ENCODE measurements at places on chromosomes 2 and 18.

GRCh38 chr18:9029131-9029530, 73.4 kb upstream of the NDUFV2 start:
- DNase-seq: no peak

DNA sequence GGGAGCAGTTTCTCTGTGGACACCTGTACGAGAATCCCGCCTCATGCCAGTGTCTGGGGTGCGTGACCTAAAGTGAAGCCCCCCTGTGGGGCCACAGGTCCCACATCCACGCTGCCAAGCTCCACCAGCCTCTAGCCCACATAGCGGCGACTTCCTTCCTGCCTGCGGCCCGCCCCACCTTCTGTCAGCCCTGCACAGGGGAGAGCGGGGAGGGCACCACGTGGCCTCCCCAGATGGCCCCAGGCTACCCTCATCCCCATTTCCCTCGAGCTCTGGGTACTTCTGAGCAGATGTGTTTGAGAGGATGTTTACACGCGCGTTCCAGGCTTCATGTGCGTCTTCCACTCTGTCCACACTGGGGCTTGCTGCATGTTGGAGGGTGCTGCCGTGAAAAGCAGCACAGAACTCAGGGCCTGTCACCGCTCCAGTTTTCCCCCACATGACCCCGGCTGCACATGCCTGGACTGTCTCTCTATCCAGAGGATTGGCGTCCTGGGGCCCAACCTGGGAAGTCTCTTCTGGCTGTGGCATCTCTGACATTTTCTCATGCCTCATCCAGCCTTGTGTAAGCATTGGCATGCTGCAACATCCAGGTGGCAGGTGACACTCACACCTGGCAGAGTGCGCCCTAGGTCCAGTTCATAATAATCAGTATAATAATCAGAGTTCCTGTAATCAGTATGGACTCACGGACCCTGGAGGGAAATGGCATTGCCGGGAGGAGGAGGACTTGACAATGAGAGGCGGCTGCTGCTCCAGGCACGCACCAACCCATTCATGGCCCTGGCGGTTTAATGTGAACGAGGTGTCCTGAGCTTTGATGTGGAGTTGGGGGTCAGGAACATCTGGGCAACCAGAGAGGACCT, 146.3 kb upstream of the TWIST2 start:
- DNase-seq: no peak

GRCh38 chr2:153478289-153479261, at the start of gene RPRM:
RPRM (minus strand) TSS chr2:153478762; CDS start chr2:153478565, 197 bp downstream.
- no peak for DNase-seq

DNA sequence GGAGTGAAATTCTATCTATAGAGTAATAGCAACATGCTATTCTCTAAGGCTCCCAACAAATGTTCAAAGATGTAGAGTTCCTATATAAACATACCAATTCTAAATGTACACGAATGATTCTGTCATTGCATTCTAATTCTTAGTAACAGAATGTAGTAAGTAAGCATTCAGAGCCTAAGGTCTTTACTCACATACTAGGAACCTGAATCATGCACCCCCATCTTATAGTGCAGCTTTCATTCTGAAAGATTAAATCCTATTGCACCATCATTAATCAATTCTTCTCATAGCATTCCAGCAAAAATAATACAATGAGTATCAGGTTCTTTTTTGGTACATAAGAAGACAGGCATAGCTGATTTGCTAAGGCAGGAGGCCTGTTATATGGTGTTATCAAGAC, 230.0 kb downstream of the NCKAP5 start:
- DNase-seq: no peak

DNA sequence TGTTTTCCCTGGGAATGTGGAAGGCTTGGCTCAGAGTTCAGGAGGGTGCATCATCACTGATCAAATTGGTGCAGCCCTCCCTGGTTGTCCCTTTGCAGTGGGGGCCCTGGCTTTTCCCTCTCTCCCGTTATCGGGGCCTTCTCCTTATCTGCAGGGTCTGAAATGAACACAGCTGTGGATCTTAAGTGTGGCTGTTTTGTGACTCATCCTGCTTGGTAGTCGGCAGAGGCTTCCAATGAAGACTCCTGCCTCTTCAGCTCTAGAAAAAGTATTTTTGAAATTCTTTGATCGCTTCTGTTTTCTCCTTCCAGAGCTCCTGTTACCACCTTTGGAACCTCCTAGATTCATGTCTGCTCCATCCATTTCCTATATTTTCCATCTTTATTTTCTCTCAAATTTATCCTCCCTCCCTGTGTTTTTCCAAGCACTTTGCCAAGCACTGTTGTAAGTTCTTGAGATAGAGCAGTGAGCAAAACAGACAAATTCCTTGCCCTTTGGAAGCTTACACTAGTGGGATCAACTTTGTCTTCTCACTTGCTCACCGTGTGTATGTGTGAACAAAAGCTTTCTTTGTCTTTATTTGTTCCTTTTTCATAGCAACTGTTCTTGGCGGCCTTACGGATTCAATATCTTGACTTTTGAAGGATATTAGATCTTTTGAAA, 45.7 kb downstream of the RALB start:
- DNase-seq: no peak

DNA sequence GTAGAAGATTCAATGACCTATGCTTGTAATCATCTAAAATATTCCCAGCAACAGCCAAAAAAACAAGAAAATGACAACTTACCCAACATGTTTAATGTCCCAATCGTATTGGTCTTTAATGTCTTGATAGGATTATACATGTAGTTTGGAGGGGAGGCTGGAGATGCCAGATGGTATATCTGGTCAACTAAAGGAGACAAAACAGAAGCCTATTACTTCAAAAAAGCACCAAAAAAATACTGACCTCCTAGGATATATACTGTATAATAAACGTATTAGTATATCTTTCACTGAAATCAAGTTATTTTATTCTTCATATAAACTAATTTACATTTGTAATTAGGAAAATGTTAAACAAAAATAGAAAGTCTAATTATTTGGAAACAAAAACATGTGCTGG, 64.5 kb downstream of the UXS1 start:
- no peak for DNase-seq

DNA sequence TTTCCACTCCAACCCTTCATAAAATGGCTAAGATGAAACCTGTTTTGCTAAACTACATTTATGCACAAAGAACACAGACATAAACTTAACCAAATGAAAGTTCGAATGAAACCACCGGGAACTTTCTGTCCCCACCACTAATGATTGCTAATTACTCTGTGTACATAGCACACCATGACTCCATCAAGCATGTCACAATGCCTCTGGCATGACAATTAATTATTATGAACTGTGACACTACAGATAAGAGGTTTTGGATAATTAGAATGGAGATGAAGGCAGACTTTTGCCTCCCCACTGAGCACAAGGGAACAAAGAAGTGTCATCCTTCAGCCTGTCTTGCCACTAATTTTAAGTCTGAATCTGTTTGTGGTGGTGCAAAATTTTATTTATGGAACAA, 1.5 kb downstream of the DAPL1 start:
- no peak for DNase-seq

GRCh38 chr2:7026742-7027141, 109.5 kb downstream of the RNF144A start:
- DNase-seq: no peak

DNA sequence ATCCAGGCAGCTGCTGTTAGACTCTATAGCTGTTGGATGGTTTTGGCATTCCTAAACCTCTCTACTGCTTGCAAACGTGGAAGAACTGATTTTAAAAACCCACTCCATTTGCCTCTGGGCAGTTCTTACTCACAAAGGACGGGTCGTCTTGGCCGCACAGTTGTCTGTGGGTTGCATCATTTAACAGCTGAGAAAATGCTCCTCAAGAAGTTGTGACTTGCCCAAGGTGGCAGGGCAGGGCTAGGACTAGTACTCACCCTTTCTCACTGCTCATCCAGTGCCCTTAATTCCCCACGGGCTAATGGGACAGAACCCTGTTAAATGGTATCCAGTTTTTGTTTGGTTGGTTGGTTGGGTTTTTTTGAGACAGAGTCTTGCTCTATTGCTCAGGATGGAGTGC, 997 bp upstream of the DRC1 start:
- no peak for DNase-seq

DNA sequence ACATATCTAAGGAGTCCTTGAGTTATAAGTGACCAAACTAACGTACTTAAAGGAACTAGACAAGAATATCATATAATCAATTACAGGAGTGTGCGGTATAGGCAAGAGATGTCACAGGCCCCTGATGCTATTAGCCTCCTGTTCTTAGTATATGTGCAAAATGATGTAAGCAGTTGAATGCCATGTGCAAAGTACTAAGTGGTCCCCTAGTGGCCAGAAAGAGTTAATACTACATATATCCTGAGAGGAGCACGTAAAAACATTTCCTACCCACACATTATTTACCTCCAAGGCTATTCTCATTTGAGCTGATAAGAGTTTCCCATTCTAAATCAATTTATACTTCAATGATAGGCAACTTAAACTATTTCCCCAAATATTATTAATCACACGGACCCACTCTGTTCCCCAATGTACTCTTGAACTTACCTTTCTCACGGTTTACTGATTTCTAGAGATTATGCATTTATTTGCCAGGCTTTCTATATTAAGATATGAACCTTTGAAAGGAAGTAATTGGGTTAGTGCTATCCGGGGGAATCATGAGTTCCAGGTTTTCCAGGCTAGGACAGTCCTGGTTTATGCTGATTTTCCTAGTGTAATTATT, 158.0 kb upstream of the KLHL14 start:
- DNase-seq: peak; percentile 74

- DNase-seq: no peak
These were observed 633.3 kb upstream of the ACVR2A start for GRCh38 chr2:147211484-147211883.

DNA sequence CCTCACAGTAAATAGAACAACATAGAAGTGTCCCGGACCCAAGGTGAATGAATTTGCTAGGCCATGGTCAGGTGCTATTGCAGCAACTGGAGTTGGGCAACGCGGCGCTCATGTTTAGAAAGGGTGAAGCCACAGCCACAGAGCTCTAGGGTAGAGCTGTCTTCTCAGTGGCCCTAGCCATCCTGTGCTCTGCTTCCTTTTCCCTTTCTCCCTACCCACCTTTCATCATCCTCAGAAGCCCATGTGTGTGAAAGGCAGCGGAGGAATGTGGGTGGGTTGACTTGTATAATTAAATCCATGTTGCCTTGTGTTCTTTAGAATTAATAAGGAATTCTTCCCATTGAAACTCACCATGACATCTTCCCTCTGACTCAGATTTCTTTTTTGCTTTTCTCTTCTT, 336.7 kb downstream of the OSR1 start:
- DNase-seq: no peak

- DNase-seq: peak; percentile 83
These were observed 37.1 kb downstream of the ARHGEF4 start for GRCh38 chr2:130873700-130874346.

- no peak for DNase-seq
These were observed 13.3 kb downstream of the MBP start for GRCh38 chr18:77119101-77119850.

DNA sequence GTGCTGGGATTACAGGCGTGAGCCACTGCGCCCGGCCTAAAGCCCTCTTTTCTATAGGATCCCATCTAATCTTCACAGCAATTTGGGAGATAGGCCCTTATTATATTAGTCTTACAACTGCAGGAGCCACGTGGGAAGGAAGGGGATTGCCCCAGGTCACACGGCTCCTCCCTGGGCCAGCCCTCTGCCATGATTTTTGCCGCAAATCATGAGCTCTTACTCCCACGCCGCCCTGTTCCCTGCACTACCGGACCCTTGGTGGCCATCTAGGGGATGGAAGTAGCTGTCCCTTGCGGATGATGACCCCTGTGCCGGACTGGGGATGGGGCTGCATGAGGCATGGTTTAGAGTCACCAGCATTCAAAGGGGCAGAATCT, 28.4 kb upstream of the PTMA start:
- no peak for DNase-seq

GRCh38 chr2:145012214-145012670, 492.3 kb upstream of the ZEB2 start:
- no peak for DNase-seq

GRCh38 chr2:236510034-236510433, 59.6 kb upstream of the ACKR3 start:
- DNase-seq: no peak

- DNase-seq: no peak
These were observed 94.2 kb upstream of the DLGAP1 start for GRCh38 chr18:4549164-4549872.

DNA sequence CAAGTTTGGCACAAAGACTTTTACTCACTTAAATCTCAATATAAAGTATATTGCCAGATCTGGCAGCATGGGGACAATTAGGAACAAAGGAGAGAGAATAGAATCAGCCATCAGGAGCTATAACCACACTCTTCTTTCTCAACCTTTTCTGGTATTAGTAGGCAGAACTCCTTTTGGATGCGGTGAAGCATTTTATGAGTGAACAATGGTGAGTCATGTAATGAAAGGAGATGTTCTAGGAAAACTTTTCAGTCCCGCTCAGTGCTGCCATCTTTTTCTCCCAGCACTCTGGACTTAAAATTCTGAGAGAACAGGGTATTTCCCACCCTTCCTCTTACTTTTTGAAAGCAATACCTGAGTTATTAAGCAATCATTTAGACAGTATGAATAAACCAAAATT, 32.2 kb downstream of the PLEKHA3 start:
- DNase-seq: no peak

DNA sequence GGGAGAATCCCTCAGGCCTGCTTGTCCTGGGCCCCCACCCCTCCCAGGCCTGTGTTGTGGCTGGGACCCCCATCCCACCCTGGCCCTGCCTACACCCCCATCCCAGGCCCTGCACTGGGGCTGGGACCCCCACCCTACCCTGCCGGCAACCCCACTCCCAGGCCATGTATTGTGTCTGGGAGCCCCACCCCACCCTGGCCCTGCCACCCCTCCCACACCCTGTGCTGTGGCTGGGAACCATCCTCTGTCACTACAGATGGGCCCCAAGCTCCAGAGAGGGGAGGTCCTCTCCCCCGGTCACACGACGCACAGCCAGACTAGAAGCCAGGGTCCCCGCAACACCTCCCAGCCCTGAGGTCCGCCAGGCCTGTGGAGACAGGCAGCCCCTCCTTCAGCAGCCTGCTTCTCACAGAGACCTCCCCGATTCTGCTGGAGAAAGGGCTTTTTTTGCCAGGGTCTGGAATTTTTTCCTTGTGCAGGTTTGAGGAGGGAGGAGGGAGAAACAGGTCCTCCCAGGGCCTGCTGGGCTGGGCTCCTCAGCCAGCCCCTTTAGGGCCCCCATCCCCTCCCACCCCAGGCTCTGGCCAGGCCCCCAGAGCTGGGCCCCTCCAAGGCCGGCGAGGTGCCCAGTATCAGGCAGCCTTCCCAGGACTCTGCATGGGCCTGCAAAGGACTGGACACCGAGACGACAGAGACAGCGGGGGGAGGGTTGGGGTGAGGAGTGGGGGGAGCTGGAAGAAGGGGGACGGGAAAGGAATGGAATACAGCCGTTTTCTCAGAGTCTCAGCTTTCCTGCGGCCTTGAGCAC, 28.0 kb downstream of the KIF1A start:
- no peak for DNase-seq

- DNase-seq: no peak
These were observed 224.5 kb downstream of the TXNL1 start for GRCh38 chr18:56413862-56414261.

DNA sequence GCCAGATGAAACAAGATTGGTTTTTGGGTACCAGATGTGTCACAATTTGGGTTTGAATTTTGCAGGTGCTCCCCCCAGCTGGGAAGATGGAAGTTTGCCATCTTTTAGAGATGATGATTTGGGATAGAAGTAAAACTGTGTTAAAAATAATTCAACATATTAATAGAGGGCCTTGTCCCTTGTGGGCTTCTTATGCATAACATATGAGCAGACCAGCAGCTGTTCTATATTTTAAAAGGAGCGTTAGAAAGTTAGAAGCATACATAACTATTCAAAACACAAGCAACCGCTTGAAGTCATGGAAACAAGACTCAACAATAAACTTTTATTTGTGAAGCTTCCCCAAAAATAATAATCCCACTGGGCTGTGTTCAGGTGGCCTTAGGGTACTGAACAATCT, 62.8 kb downstream of the EFEMP1 start:
- peak; percentile 87 for DNase-seq

- DNase-seq: no peak
These were observed 2.4 kb upstream of the CELF4 start for GRCh38 chr18:37567994-37568359.

All from NAMALWA (cell line).